ENCODE measurements at places on chromosomes 12 and 14.

DNA sequence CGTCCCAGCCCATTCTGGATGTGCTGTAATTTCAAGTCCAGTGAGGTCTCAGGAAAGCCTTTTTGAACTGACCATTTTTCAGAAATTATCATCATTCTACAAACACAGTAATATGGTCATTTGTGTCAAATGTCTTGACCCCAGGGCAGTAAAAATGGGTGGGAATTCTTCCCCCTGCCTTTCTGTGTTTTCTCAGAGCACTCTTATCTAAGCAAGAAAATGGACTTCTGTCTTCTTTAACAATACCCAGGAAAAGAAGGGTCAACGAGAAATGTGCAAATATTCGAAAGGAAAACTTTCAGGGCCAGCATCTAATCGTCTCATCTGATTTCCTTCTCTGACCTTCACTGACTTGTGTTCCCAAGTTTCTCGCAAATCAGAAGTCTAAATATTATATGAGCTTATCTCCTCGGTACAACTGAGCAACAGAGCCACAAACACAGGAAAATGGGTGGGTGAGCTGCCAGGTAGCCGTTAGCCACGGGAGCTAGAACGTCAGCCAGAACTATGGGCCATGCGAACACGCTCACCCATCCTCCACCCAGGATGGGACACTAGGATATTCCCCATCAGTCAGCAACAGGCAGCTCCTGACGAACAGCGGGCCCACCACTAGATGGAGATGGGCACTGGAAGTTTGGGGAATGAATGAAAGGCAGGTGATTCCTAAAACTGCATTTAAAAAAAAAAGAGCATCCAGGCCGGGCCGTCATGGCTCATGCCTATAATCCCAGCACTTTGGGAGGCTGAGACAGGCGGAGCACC is 57.1 kb downstream of the VWF start:
- DNase-seq = no peak

GRCh38 chr12:7021956-7022355 is 3.7 kb upstream of the LPCAT3 start:
- DNase-seq = no peak

DNA sequence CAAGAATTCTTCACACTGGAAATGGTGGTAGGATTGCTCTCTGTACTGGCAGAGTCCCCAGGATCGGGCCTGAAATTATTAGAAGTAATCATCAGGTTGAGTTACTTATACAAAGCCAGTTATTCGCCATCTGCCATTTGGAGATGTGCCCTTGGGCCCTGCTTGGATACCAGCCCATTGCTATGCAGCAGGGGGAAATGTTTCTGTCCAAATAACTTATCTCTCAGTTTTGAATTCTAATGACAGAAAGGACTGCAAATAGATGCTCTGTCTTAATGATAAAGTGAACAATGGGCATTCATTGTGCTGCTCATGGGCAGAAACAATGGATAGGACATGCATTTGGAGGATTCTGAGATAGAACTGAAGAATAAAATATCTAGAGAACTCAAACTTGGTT is 139.1 kb upstream of the PELI2 start:
- no peak for DNase-seq

DNA sequence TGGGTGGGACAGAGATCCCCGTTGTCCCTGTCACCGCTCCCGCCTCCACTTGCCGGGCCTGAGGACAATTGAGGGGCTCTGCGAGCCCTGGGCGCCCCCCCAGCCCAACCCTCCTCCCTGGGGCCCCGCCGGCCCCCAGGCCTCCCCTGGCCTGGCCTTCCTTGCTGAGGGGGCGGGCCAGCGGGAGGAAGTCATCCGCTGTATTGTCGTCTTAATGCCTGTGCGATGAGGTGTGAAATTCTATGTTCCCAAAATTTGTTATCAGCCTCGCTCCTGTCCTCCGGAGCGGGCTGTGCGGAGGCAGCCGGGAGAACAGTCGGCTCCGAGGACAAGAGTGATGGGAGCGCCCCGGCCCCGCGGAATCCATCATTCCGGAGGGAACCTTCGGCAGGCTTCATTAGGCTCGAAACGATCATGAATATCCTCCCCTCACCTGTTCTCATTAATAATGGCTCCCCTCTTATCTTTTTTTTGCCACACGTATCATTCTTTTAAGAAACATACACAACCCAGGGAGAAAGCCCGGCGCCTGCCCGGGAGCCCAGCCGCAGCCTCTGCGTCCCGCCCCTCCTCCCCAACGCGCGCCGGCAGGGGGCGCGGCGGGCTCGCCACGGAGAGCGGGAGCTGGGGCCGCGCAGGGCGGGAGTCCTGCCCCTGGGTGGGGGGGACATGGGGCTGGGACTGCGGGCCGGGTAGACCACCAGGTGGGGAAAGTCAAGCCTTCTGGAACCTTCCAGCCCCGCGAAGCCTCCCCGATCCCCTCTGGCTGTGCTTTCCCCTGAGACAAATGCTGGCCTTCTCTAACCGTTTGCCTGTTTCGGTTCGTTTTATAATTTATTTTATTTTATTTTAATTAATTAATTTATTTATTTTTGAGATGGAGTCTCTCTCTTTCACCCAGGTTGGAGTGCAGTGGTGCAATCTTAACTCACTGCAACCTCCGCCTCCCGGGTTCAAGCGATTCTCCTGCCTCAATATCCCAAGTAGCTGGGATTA is 17.1 kb upstream of the DLK1 start:
- DNase-seq = no peak

- DNase-seq = no peak
Measured at GRCh38 chr14:59295951-59296350, 107.5 kb downstream of the DAAM1 start.

GRCh38 chr12:53053218-53054111 is 3.6 kb downstream of the TNS2 start:
- DNase-seq = peak; percentile 52

- no peak for DNase-seq
Measured at GRCh38 chr12:108315486-108316105, 23.5 kb downstream of the CMKLR1 start.

DNA sequence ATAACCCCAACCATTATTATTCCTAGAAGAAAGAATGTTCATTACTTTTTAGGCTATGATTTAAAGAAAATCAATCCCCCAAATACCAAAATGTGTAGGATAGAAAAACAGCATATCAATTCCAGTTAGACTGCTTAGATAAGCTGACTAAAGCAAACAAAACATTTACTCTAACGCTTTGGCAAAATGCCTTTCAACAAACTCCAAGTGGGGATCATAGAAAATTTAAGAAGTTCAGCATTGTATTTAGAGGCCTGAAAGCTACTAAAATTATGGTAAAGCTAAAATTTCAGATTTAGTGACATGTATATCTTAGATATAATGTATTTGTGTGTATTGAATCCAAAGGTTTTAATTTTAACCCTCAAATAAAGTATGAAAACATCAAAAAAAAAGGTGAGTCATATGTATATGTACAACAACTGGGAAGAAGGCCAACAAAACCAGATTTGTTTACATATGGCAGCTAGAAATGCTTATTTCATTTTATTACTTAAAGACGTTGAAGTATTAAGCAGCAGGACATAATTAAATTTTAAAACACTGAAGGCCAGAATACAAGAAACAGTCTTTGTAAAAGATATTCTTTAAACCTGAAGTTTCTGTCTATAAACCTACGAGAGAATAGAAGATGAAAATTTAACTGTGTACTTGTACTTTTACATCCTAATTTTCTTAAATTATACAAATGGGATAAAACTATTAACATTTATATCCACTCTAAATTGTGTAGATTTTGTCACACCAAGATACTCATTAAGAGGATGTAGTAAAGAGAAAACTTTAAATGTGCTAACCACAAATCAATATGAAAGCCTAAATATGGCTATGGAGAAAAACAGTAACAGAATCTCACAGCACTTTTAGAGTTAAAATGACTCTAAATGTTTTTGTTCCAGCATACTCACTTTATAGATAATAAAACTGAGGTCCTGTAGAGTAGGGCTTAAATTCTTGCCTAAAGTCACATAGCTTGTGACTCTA is 71.4 kb downstream of the SLC41A2 start:
- no peak for DNase-seq

DNA sequence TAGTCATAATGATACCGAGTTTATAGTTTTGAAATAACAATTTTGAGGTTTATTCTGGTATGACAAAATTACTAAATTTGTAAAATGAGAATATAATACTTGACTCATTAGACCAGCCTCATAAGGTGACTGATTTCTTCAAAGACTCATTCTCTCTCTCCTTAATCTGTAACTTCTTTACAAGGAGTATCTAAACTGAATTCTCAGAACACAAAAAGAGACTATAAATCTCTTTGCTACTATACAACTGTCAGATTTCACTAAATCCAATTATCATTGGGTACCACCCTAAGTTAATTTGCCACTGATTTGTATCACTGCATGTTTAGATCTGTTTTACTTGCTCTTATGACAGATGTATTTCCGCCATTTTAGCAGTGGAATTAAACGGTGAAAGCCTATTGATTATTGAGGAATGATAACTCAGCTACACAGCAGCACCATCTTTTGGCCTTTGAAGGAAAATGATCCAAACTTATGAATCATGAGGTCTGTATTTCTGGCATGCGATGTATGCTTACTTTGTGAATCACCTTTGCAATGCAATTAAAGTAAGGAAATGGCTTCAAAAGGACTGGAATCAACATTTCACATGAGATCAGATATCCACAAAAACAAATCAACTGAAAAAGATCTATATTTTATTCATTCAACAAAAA is 161.2 kb downstream of the RERGL start:
- no peak for DNase-seq

DNA sequence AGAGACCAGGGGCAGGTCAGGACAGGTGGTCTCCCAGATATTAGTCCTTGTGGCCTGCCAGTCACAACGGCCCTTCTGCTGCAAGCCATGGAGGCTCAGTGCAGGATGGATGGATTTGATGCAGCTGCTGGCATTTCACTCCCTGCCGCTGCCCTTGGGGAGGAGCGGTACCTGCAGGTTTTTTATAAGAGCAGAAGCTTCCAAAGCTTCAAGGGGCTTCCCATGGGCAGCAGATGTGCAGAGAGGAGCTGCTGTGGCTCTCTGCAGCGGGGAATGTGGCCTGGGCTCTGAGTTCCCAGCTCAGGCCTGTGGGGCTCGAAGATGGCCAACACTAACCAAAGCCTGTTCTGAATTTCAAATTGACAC is 379.3 kb downstream of the DPF3 start:
- no peak for DNase-seq

DNA sequence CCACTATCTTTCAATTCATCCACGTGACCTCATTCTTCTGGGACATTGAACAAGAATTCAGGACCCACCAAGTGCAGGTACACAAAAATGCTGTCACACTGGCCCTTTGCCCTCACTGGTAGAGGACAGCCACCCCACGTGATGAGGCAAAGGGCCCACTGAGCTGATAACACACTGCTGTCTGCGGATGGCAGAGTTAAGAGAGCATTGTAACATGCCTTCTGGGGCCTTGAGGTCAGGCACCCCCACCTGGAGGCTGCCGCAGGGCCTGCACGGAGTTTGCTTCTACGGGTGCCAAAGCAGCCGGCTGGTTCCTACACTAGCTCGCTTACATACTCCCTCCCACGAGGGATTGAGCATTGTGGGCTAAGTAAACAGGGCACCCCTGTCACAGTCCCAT is 101.0 kb downstream of the LRIG3 start:
- DNase-seq = no peak

GRCh38 chr14:85358136-85358785 is 171.7 kb upstream of the FLRT2 start:
- no peak for DNase-seq

- no peak for DNase-seq
Measured at GRCh38 chr12:11723993-11724392, 74.5 kb downstream of the ETV6 start.

DNA sequence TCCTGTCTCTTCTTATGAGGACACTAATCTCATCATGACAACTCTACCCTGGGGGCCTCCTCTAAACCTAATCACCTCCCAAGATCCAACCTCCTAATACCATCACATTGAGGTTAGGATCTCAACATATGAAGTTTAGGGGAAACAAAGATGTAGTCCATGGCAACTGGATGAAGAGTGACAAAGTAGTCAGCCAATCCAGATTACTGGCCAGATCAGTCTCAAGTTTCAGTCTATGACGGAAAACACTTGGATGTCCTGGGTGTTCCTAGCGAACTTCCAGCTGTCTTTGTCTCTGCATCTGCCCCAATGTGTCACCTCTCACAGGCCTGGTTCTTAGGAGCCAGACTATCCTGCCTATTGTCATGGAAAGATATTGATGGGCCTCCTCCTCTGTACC is 630.8 kb downstream of the AACS start:
- no peak for DNase-seq

- DNase-seq = no peak
Measured at GRCh38 chr14:72925815-72926291, 411 bp upstream of the DCAF4 start.

DNA sequence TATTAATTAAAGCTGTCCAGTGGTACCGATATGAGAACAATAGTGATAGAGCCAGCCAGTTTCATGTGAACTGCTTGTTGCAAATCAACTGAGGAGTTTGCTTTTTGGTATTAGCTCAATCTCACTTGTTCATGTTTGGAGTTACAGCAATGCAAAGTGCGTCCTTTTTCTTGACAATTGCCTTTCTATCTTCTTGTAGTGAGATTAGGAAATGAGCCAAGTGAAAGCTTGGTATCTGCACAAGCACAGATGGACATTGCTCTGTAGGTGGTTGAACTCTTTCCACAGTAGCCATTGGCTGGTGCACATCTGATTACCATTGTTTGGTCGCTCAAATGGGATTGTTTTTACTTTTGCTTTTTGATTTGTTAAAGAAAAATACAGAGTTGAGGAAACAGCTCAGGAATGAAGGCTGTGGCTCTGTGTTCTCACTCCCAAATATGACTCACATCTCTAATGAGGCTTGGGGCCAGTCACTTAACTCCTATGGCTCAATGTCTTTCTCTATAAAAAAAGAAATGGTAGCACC is 241.4 kb downstream of the BMP4 start:
- DNase-seq = no peak

DNA sequence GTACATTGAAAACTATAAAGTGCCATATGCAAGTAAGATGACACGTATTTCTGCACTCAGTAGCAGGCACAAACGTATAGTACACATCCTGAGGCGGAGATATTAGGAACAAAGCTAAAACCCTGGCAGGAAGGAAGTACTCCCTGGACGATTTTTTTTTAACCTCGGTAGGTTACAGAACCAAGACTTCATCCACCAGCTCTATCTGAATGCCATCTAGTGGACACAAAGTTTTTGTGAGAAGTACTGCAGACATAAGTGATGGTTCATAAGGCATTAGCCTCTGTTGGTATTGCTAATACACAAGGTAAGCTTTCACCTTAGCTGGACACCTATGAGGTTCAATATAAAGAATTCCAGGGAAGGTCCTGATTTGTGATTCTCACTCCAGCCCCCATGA is 83.0 kb upstream of the CCDC196 start:
- DNase-seq = no peak
